CD4-positive, alpha-beta memory T cell (primary cell): ENCODE measurements at places on chromosomes 16 and 17.

DNA sequence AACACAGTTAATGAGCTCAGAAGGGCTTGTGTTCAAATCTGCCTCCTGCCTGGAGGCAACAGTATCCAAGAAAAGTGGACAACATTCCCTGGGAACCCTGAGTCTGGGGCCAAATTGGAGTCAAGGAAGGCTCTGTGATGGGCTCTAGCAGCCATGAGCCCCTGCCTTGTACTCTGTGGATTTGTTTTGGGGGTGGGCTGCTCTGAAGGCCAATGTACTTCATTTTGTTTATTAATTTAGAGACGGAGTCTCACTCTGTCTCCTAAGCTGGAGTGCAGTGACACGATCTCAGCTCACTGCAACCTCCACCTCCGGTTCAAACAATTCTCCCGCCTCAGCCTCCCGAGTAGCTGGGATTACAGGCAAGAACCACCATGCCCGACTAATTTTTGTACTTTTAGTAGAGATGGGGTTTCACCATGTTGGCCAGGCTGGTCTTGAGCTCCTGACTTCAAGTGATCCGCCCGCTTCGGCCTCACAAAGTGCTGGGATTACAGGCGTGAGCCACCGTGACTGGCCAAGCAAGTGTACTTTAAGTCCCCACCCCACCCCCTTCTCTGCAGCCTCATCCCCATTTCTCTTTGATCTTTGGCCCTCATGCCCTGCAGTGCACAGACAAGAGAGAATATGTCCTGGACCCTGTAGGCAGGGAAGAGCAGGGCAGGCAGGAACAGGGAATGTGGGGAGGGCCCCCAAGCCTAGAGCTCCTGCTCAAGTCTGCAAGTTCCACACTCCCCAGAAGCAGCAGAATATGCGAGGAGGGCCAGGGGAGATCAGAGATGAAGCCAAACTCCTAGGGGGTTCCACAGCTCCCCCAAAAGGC is 2.7 kb upstream of the GIP start:
- no peak for DNase-seq

GRCh38 chr16:29007730-29008593 is 23.1 kb downstream of the LAT start:
- peak; percentile 75 for DNase-seq

DNA sequence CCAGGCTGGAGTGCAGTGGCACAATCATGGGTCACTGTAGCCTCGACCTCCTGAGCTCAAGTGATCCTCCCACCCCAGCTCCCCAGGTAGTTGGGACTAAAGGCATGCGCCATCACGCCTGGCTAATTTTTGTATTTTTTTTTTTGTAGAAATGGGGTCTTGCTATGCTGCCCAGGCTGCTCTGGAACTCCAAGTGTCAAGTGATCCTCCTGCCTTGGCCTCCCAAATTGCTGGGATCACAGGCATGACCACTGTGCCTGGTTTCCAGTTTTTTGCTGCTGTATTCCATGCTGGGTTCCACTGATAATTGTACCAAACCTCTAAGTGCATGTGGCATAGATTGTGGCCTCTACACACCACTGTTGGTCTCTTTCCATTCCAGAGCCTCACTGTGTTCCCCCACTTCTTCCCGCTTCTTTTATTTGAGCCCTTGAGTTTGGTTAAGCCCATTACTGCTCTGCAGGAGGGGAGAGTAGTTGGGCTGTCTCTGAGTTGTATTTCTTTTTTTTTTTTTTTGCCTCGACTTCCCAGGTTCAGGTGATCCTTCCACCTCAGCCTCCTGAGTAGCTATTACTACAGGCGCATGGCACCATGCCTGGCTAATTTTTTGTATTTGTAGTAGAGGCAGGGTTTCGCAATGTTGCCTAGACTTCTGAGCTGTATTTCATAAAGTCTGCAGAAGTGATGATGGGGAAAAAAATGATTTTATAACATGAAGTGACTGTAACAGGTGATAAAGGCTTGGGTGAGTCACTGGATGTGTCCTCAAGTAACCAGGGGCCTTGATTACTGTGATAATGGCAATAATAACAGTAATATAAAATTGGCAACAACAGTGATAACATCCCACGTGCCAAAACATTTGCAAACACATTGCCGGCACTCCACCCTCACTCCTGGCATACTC is 30.0 kb downstream of the EEF2K start:
- DNase-seq, result no peak

GRCh38 chr17:11598274-11599221 is at the start of gene DNAH9:
Gene DNAH9 (plus strand): TSS chr17:11598470. CDS start chr17:11598499, 29 bp downstream.
- DNase-seq, result no peak

DNA sequence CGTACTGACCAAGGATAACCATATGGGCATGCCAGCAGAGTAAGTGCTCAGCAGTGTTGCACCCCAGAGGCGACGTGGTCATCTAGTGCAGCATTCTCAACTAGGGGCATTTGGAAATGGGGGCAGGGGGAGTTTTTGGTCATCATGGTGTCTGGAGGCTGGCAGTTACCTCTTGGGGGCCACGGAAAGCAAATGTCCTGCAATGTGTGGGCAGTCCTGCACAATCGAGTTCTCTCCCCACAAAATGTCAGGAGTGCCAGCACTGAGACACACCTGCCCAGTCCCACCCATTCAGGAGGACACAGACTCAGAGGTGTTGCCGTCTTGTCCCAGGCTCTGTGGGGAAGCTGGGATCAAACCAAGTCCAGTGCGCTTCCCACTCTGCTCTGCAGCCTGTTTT is 3.0 kb downstream of the RASL10B start:
- no peak for DNase-seq

GRCh38 chr16:66484453-66485213 is 57.5 kb downstream of the BEAN1 start:
- DNase-seq, result no peak

- DNase-seq, result peak; percentile 66
Measured at GRCh38 chr17:81153340-81153803, 11.9 kb upstream of the PVALEF start.

DNA sequence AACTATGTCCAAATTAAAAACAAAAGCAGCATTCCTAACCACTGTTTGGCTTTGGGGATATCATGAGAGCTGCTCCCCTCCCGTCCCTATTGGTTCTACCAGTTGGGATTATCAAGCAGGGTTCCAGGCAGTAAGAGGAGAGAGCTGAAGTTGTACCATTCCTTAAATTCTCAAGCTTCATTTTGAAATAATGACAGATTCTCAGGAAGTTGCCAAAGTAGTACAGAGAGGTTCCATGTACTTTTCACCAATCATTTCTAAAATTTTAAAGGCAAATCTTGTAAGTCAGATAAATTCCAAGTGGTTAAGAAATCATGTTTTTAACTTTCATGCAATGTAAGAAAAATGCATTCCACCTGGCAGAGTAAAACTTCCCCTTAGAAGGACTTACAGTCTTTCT is 36.9 kb downstream of the TEX2 start:
- DNase-seq, result no peak
